ENCODE measurements at places on chromosomes 3 and 15.

DNA sequence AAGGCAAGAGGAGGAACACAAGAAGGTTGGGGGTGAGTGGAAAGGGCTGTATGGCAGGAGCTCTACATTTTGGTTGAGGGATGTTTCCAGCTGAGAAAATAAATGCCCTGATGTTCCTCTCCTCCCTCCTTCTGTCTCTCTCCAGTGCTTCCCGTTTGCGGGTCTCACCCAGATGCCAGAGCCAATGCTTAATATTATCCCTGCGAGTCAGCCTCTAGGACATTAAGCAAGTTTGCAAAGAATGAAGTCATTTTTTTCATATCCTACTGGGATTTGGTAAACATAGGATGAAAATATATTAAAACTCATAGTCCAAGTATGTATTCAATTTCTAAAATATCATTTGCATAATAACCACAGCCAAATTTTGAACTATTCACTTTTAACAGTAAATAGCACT is 295.9 kb downstream of the CADM2 start:
- DNase-seq, result no peak

DNA sequence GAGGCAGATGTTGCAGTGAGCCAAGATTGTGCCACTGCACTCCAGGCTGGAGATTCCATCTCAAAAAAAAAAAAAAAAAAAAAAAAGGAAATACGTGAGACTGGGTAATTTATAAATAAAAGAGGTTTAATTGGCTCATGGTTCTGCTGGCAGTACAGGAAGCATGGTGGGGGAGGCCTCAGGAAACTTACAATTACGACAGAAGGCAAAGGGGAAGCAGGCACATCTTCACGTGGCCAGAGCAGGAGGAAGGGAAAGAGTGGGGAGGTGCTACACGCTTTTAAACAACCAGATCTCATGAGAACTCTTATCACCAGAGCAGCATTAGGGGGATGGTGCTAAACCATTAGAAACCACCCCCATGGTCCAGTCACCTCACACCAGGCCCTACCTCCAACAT is 138.2 kb upstream of the IL12A start:
- no peak for DNase-seq

DNA sequence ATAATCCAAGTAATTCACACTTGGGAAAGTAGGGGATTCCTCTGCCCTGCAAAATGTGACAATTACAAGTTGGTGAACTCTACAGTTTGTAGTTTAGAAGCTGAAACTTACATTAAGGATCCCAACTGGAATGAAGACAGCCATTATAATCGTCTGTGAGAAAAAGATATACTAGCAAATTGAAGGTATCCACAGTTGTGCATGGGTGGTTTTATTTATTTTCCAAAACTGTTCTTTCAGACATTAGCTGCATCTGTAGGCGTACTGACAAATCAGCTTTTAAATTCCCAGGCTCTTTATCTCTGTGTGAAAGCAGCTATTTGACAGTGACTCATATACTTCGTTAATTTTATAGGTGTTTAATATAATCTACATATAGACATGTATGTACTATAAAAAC is 12.5 kb upstream of the ISL2 start:
- DNase-seq, result no peak

DNA sequence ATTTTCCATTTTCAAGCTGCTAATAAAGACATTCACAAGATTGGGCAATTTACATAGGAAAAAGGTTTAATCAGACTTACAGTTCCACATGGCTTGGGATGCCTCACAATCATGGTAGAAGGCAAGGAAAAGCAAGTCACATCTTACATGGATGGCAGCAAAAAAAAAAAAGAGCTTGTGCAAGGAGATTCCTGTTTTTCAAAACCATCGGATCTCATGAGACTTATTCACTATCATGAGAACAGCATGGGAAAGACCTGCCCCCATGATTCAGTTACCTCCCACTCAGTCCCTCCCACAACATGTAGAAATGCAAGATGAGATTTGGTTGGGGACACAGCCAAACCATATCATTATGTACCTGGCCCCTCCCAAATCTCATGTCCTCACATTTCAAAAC is 202.0 kb downstream of the FNDC3B start:
- no peak for DNase-seq

DNA sequence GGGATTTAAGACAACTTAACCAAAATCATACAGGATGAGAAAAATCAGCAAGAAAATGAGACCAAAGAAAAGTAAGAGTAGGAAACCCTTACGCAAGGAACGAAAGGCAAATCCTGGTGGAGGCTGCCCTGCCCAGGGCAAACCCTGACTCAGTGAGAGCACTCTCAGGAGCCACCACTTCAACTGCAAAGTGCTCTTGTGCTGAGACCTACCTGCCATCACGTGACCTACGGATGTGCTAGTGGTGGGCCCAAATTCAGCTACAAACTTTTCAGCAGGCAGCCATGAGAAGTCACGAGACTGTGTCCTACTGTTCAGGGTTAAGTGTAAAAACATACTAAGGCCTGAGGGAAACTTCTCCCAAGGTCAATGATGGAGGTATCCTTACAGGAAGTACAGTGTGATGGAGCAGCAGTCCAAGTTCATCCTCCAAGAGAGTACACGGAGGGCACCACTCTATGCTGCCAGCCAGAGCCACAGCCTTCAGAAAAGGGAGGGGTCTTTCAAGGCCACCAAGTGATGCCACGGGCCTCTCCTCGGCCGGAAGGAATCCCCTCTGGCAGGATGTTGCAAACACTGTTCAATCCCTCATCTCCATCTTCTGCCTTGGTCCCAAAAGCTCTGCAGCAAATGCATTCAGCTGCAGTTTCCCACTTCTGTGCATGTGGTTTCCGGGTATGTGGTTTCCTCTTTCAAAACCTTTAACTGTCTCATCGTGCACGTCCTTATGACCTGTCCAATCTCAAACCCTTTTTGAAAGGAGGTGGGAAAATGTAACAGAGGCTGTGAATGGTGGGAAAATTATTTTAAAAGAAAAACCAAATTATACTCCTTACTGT is 9.5 kb downstream of the CHSY1 start:
- no peak for DNase-seq

DNA sequence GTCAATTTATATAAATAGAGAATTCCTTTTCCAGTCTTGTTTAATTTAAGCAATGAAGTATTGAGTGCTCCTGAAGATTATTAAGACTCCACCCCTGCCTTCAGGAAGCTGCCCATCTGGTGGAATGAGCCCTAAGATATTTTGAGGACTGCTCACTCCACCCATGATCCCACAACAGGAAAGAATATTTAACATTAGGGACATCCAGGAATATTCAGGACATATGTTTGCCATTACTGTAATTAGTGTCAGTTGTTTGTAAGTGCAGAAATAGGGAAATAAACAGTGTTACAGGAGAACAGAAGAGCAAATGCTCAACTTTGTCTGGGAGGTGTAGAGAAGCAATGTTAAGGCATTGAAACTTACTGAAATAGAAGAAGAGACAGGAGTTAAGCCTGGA is 375.0 kb downstream of the ROBO2 start:
- DNase-seq, result no peak

GRCh38 chr15:97087006-97087741 is 756.7 kb downstream of the NR2F2 start:
- no peak for DNase-seq

DNA sequence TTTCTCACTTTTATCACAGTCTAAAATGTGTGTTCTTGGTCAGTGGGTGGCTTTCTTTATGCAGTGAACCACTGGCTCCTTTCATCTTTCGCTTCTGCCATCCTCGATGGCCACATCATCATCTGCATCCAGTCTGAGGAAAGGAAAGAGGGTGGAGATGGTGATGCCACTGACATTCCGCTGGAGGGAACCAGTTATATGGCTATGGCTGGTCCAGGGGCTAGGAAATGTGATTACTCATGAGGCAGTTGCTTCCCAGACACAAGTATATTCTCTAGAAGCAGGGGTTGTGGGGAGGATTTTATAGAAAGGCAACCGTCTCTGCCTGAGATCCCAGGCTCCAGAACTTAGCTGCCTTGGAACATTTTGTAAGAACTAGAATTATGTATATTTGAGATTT is 246.7 kb upstream of the AZI2 start:
- no peak for DNase-seq

DNA sequence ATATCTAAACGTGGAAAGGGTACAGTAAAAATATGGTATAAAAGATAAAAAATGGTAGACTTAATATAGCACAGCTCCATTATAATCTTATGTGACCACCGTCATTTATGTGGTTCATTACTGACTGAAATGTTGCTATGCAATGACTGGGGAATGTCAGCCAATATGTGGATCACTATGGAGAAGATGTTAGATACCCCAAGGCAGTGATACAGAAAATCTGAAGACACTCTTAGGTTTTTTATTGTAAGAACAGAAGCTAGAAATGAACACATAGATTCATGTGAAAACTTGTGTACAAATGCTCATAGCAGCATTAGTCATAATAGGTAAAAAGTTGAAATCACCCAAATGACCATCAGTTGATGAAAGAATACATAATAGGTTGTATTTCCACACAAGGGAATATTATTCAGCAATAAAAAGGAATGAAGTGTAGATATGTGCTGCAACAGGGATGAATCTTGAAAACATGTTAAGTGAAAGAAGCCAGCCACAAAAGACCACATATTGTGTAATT is 18.4 kb downstream of the MEF2A start:
- no peak for DNase-seq

- no peak for DNase-seq
These were observed 499.6 kb upstream of the GBE1 start for GRCh38 chr3:82261013-82261412.

DNA sequence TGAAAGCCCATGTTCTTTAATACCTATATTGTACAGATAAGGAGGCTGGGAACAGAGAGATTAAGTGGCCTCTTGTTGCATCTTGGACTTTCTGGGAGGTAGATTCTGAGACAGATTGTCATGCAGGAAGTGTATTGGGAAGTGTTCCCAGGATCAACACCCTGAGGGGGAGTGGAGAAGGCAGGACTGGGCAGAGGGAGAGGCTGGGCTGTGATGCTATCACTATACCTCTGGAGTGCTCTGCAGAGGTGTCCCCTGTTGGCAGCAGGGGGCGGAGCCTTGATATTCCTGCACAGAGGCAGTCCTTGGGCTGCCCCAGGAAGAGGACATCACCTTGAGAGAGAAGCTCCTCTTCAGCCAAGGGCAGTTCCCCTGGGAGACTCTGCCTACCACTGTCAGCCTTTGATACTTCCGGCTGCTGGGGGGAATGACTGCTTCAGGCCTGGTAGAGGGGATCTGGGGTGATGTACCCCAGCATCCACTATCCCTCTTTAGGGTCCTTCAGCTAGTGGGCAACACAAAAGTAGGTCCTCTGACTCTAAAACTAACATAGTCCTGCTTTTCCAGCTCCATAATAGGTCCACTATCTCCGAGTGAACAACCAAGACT is 97.4 kb upstream of the RNU6-1 start:
- no peak for DNase-seq

DNA sequence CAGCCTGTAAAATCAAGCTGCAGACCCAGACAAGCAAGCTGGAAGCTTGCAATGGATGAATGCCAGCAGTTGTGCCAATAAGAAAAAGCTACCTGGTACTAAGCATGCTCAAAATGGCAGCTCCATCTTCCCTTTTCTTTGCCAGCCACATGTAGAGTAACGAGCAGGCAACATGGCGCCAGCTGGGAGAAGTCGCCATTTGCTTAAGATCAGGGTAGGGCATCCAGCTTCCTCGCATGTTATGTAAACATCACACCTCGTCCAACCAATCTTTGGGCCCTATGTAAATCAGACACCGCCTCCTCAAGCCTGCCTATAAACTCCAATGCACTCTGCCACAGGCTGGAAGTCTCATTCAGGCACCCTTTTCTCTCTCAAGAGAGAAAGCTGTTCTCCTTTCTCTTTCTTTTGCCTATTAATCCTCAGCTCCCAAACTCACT is 973.9 kb downstream of the FHIT start:
- no peak for DNase-seq

DNA sequence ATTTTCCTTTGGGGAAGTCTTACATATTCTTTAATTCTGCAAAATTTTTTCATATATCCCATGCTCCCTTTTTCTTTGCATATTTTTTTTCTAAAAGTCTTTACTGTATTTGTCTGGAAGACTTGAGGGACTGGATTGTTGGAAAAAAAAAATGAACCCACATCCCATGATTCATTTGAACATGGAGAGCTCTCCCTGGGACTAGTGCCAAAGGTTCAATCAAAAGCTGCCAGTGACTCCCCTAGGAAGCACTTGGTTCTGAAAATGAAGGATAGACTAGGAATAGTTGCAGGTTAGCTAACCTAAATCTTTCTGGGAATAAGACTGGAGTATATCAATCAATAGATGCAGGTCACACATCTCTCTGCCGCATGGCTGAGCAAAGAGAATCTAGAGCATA is 16.4 kb upstream of the BNC1 start:
- no peak for DNase-seq

GRCh38 chr3:58874795-58875194 is 175.0 kb downstream of the CFAP20DC start:
- DNase-seq, result no peak

- DNase-seq, result no peak
These were observed 30.4 kb downstream of the SECISBP2L start for GRCh38 chr15:49015896-49016295.

- no peak for DNase-seq
These were observed 73.1 kb upstream of the PRTG start for GRCh38 chr15:55816017-55816416.

GRCh38 chr15:27956285-27956684 is 142.8 kb downstream of the OCA2 start:
- no peak for DNase-seq

- no peak for DNase-seq
These were observed 7.3 kb downstream of the TBC1D2B start for GRCh38 chr15:78070049-78070700.

DNA sequence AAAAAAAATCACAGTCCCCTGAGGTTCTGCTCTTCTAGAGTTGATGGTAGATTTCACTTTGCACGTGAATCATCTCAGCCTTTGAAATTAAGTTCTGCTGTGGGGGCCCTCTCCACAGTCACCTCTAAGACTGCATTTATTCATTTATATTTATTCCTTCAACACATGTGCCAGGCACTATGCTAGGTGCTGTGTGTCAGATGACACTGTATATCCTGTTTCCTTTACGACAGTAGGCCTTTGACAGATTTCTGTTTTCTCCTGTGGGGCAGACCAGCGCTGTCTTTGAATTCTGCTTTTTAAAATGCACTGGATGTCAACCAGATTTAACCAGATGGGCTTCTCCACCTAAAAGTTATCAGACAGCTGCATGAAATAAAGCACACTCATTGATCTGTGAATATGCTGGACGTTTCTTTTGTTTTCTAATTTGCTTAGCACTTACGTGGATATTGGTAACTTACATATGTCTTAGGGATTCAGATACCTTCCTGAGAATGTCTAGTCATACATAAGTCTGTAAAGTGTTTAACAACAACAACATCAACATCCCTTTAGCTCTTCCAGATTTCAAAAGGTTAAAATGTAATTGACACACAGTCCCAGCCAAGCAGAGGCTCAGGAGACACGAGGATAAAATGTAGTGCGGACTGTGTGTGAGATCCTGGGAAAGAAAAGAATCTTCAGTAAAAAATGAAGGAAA is 525.5 kb upstream of the MCTP2 start:
- no peak for DNase-seq

All from SK-N-MC (cell line).